Osteoblast (primary cell): ENCODE measurements at places on chromosomes 2 and 18. TPM values are rescaled to one million over a fixed set of nuclear protein-coding genes. Genes with fewer than 3 reads are reported as not detected.

The UNC80 gene
- total RNA-seq: not detected in 2 replicates

The SOX11 gene
- total RNA-seq: 0.59 and 0.72 TPM in 2 replicates

The TRIM54 gene
- not detected in 2 replicates for total RNA-seq

The MC4R gene
- total RNA-seq: under 0.01 TPM in 1 of 2 replicates, not detected in the other

The SULT1C2 gene
- 0.36 and 1.2 TPM in 2 replicates for total RNA-seq

The EGR4 gene
- total RNA-seq: not detected in 2 replicates

The KCNIP3 gene
- total RNA-seq: under 0.01 and 0.29 TPM in 2 replicates

The KCNG2 gene
- total RNA-seq: not detected in 2 replicates

The GKN1 gene
- total RNA-seq: 0.29 TPM in 1 of 2 replicates, not detected in the other

The NOL4 gene
- total RNA-seq: not detected in 2 replicates

The ADAM23 gene
- total RNA-seq: under 0.01 and 0.29 TPM in 2 replicates
